ENCODE measurements at places on chromosomes 6 and 20. TPM values are rescaled to one million over a fixed set of nuclear protein-coding genes. Genes with fewer than 3 reads are reported as not detected.

HLA-DOA gene
- 3.6 TPM for total RNA-seq

MOXD1 gene
- not detected for total RNA-seq

ASIP gene
- total RNA-seq: not detected

HLA-DQB2 gene
- total RNA-seq: not detected

SEMG1 gene
- total RNA-seq: not detected

DNA sequence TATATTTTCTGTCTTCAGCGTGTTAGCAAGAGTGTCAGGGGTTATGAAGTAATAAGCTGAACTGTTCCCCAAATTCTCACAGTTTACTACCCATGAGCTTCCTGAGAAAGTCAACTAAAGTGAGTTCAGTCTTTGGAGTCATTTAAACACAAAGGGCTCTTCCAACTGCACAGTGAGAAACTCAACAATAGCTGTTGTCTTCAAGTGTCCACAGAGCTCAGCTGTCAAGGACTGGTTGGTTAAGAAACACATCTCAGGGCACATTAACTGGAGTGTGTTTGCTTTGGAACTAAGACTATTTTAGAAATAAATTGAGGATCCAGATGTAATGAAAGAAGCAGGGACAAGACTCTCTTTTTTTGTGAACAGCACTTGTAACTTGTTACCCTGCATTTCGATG is 241.4 kb upstream of the SOX4 start:
- H3K36me3 ChIP-seq: no peaks in the 10 kb centered on the region
- H3K4me1 ChIP-seq: no peaks in the 10 kb centered on the region
- DNase-seq: no peak
- H3K27me3 ChIP-seq: no peaks in the 10 kb centered on the region
- H3K4me3 ChIP-seq: no peak overlapping the region

DNA sequence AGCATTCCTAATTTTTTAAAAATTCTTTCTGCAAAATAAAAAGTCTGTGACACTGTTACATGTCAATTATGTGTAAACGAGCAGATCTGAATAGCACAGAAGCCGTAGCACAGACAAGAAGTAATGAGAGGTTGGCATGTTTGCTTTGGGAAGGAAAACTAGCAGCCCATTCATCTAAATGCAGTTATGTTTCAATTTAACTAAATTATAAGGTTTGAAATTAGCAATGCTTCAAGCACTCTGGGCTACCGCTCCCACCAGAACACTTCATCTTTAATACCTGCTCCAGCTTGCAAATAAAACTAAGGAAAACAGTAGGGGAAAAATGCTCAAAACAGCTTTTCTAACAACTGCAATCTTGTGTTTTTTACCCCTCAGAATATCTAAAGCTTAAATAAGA is 73.9 kb downstream of the PTPRK start:
- no peaks in the 10 kb centered on the region for H3K36me3 ChIP-seq
- H3K27me3 ChIP-seq: no peaks in the 10 kb centered on the region
- no peaks in the 10 kb centered on the region for H3K4me1 ChIP-seq
- no peak overlapping the region for H3K27ac ChIP-seq
- no peak overlapping the region for H3K4me3 ChIP-seq

GRCh38 chr6:54248319-54248718 is 59.9 kb upstream of the TINAG start:
- H3K36me3 ChIP-seq: no peaks in the 10 kb centered on the region
- no peaks in the 10 kb centered on the region for H3K27me3 ChIP-seq
- no peak overlapping the region for H3K27ac ChIP-seq
- no peak overlapping the region for H3K4me3 ChIP-seq
- DNase-seq: no peak

- H3K36me3 ChIP-seq: no peaks in the 10 kb centered on the region
- no peaks in the 10 kb centered on the region for H3K27me3 ChIP-seq
- H3K4me3 ChIP-seq: no peak overlapping the region
- no peak overlapping the region for H3K27ac ChIP-seq
- no peaks in the 10 kb centered on the region for H3K4me1 ChIP-seq
These were observed 251.8 kb downstream of the BTBD9 start for GRCh38 chr6:38387971-38388370.

DNA sequence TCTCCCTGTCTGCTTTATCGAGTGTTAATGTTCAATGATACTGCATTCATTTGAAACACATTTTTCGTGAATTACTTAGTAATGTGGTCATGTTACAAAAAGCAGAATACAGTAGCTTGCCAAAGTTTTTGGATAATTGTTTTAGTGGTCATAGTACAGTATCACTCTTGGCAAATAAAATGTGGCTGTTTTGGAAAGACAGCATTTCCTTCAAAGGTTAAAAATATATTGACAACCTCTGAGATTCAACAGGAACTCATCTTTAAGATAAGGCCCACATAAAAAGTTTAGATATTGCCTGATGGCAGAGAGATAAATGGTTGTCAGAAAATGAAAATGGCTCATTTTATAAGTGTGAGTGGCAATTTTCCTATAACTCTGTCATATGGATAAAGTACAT is 297.7 kb upstream of the MAN1A1 start:
- no peaks in the 10 kb centered on the region for H3K36me3 ChIP-seq
- H3K4me1 ChIP-seq: no peaks in the 10 kb centered on the region
- no peak overlapping the region for H3K27ac ChIP-seq
- no peak overlapping the region for H3K4me3 ChIP-seq
- no peaks in the 10 kb centered on the region for H3K27me3 ChIP-seq
- no peak for DNase-seq

DNA sequence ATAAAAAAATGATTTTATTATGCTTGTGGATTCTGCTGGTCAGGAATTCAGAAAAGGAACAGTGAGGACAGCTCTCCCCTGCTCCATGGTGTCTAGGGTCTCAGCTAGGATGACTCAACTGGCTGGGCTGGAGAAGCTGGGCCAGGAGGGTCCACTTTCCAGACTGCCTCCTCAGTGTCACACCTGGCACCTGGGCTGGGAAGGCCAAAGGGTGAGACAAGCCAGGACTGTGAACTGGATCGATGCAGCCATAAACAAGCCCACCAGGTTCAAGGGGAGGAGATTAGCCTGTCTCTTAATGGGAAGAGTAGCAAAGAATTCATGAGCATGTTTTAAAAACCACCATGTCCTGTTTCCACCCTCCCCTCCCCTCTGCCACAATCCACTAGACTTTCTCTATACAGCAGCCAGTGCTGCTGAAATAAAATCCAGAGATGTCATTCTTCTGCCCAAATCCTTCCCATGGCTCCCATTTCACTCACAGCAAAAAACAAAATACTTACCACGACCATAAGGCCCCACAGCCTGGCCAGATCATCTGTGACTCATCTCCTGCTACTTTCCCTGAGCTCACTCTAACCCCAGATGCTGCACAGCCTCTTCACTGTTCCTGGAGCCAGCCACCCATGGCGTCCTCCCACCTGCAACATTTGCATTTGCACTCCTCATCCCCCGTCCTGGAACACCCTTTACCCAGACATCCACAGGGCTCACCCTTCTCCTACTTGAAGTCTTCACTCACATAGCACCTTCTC is 13.8 kb downstream of the SPTLC3 start:
- DNase-seq: no peak
- H3K27me3 ChIP-seq: no peaks in the 10 kb centered on the region
- H3K36me3 ChIP-seq: no peaks in the 10 kb centered on the region
- no peaks in the 10 kb centered on the region for H3K4me1 ChIP-seq
- no peak overlapping the region for H3K27ac ChIP-seq

DNA sequence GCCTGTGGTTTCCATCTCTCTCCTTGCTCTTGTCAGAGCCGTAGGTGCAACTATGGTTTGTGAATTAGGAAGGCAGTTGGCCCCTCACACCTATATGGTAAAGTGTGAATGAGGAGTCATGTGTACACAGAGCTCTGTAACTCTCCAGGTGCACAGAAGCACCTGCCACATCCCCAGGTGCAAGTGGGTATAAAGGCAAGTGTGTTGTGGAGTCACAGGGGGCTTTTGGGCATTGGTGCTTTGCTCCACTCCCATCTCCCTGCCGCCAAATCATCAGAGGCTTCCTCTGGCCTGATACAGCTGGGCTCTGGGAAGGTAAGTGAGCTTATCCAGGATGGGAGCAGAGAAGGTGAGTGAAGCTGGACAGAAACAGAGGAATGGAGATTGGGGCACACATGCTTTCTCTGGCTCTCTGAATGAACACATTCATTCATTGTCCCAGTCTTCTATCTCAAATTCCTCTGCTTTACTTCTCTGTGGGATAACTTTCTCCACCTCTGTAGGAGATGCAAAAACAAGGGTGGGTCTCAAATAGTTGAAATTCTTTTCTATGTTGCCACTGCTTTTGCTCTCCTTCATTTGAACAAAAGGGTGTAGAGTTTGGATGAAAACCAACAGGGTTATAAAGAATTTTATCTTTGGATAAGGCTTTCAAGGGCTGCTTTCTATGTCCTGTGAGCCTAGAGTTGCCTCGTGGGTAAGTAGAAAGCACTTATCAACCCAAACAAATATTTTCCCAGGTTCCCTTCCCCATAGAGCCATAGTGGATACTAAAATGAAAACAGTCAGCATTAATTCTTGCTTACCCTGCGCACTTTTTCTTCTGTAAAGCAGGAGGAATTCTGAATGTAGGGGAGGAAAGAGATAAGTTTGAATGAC is 45.0 kb upstream of the RIPOR2 start:
- H3K4me3 ChIP-seq: no peak overlapping the region
- H3K4me1 ChIP-seq: peaks cover 5% of the 10 kb centered on the region
- DNase-seq: no peak
- no peak overlapping the region for H3K27ac ChIP-seq
- no peaks in the 10 kb centered on the region for H3K27me3 ChIP-seq

GRCh38 chr6:2448826-2449571 is 203.6 kb upstream of the GMDS start:
- peaks cover 3% of the 10 kb centered on the region for H3K4me1 ChIP-seq
- no peaks in the 10 kb centered on the region for H3K27me3 ChIP-seq
- no peak overlapping the region for H3K4me3 ChIP-seq
- H3K36me3 ChIP-seq: no peaks in the 10 kb centered on the region

Data from natural killer cell (primary cell).